ENCODE measurements at places on chromosomes 1 and 21. TPM values are rescaled to one million over a fixed set of nuclear protein-coding genes. Genes with fewer than 3 reads are reported as not detected.

The PADI1 gene
- polyA plus RNA-seq, result 0.08 TPM

The GOLT1A gene
- polyA plus RNA-seq, result 0.31 TPM

The SPRR2G gene
- not detected for polyA plus RNA-seq

The AMY1C gene
- polyA plus RNA-seq, result not detected

The AGMAT gene
- 0.16 TPM for polyA plus RNA-seq

The FAM110D gene
- polyA plus RNA-seq, result 1.4 TPM

The MAP10 gene
- polyA plus RNA-seq, result 0.67 TPM

DNA sequence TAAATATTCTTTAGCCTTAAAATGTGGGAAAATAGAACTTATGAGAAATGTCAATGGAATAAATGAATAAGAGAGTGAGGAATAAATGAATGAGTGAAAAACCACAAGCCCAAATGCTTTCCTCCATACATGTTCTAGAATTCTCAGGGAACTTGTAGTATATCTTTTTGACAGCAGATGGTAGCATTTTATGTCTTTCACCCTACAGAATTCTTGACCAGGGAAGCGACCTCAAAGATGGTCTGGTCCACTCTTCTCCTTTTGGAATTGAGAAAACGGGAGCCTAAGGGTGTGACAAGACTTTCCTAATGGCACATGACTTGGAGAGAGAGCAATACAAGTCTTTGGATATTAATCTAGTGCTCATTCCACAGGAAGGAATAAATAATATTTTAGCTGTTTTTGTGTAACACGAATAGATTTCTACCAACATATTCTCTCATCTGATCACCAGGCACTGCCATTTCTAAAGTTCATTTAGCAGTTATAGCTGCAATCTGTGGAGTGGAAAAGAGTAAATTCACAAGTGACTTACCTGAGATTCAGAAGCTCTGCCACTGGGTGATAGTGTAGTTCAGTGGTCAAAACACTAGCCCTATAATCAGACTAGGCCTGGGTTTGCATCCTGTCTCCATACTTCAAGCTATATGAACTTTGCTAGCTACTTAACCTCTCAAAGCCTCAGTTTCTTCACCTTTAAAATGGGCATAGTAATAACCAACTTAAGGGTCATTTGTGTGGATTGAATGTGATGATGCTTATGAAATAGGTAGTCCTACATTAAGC lies 15.0 kb upstream of the F5 start:
- no peak for DNase-seq

DNA sequence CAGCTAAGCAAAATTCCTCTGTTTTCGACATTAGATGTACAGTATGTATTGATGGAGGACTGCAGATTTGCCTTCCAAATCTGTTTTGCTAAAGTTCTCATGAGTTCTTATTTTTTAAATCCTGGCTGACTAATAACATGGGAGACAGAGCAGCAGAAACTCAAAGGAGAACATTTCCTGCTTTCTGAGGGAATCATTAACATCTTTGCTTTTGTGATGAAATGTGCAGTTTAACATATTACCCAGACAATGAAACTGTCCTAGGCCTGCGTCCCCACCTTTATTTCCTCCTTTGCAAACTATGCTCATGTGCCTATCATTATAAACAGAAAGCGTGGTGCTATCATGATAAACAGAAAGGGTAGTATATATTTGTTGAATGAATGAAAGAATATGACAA lies 149.9 kb downstream of the ZP4 start:
- DNase-seq, result no peak

DNA sequence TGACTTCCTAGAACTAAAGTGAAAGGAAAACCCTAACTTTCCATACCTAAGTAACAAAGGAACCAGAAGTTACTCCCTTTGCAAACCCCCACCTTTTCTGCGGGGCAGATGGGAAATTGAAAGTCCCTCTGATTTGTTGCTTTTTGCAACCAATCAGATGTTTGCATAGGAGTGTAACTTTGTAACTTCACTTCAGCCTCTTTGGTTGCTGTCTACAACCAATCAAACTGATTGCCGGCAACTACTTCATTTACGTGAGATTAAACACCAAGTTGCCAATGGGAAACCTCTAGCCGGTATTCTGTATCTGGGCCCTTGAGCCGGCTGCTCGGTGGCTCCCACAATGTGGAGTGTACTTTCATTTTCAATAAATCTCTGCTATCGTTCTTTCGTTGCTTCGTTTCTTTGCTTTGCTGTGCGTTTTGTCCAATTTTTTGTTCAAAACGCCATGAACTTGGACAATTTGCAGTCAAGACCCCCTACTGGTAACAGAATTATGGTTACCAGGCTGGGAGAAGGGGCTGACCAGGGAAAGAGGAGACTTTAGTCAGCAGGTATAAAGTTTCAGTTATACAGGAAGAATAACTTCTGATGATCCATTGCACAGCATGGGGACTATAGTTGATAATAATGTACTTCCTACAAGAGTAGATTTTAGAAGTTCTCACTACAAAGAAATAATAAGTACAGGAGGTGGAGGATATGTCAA lies 69.2 kb upstream of the RGS2 start:
- DNase-seq, result peak; percentile 3

DNA sequence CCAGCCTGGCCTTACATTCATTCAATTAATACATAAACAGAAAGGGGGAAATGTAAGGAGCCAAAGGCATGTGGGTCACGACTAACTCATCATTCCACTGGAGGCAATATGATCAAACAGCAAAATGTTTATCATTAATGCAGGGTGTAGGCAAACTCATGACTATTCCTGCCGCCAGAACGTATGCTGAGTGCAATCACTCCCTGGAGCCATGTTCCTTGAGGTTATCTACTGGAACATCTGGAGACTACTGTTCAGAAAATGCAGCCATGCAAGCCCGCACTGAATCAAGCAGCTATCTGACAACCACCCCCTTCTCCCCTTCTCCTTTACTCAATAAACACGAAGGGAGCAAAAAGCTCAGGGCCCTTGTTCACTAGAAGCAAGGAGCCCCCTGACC lies 267.6 kb downstream of the COL11A1 start:
- DNase-seq, result no peak

DNA sequence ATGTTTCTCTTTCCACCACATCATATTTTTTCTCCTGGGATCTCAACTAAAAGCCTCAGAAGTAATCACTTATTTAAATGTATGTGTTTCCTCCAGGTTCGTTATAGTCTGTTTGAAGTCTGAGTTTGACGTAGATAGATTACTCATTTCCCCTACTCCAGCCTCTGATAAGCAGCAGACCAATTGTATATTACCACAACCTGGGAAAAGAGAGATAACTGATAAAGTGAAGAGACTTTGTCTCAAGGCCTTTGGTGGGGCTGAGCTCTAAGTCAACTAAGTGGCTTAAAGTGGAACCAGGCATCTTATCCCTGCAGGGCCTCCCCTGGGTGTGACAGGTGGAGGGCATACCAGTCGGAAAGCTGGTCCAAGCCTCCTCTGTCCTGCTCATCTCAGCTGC lies 34.9 kb upstream of the CACNA1E start:
- DNase-seq, result no peak

- DNase-seq, result peak; percentile 34
These were observed 34.0 kb upstream of the BCAR3 start for GRCh38 chr1:93715529-93716126.

DNA sequence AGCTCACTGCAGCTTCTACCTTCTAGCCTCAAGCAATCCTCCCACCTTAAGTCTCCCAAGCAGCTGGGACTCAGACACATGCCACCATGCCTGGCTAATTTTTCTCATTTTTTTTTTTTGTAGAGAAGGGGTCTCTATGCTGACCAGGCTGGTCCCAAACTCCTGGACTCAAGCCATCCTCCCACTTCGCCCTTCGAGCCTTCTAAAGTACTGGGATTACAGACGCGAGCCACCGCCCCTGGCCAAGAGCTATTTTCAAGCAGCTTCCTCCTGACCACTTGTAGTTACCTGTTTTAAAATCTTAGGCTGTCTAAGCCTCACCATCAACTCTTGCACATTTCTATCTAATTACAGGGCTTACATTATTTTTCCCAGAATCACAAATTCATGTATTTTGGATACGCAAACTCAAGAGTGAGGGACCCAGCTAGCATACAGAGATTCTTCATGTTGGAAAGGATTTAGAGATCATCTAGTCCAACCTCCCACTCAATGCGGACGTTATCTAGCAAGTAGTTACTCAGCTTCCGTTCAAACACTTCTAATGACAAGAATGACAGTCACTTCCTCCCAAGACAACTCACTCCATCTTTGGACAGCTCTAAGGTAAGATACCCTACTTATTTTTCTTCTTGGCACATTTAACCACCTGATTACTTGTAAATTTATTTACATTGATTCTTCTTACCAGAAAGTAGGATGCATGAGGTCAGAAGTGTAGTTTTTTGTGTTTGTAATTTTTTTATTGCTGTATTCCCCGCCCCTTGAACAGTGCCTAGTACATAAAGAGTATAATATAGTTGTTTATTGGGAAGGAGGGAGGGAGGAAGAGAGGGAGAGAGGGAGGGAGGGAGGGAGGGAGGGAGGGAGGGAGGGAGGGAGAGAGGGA lies 65.4 kb downstream of the LUZP1 start:
- no peak for DNase-seq

- no peak for DNase-seq
These were observed 6.9 kb downstream of the PLA2G5 start for GRCh38 chr1:20076710-20077461.

- no peak for DNase-seq
These were observed 24.0 kb upstream of the LIN9 start for GRCh38 chr1:226332947-226333346.

GRCh38 chr1:221457685-221458446 lies 284.0 kb downstream of the DUSP10 start:
- DNase-seq, result no peak

GRCh38 chr1:113991467-113991997 lies 12.3 kb downstream of the OLFML3 start:
- no peak for DNase-seq

GRCh38 chr21:38092051-38092450 lies 164.7 kb upstream of the KCNJ15 start:
- no peak for DNase-seq

- peak; percentile 51 for DNase-seq
These were observed 19.1 kb downstream of the TMEM51 start for GRCh38 chr1:15172405-15173259.

- no peak for DNase-seq
These were observed 847 bp downstream of the SELENON start for GRCh38 chr1:25800703-25801377.

All from adrenal gland (tissue), 19 donors.